Endothelial cell (in vitro differentiated cells): ENCODE measurements at places on chromosomes 6 and 20. TPM values are rescaled to one million over a fixed set of nuclear protein-coding genes. Genes with fewer than 3 reads are reported as not detected.

DNA sequence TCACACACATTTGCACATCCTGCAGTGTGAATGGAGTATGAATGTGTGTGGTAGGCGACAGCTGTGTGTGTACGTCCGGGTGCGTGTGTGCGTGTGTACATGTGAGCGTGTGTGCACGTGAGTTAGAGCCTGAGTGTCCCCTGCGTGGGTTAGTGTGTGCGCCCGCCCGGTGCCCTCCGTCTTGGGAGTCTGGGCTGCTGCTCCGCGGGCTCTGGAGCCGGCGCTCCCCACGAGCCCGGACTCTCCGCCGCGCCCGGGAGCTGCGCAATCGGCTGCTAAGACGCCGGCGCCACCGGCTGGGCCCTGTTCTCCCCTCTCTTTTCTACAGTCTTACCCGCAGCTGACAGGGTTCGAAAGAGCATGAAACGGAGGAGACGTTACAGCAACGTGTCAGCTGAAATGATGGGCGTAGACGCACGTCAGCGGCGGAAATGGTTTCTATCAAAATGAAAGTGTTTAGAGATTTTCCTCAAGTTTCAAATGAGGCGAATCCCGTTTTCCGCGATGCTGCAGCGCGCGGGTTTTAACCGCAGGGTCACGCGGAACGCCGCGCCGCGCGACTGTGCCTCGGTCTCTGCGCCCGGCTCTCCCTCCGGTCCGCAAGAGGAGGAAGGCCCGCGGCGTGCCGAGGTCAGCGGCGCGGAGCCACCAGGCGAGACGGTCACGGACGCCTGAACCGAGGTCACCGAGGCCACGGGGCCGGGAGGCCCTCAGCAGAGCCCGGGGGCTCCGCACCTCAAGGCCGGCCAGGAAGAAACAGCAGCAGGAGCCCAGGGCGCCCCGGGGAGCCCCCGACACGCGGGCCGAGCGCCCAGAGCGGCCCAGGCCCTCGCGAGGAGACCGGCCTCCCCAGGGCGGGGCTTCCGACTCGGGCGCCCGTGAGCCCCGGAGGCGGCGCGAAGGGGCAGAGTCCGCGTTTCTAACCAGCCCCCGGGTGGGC is 95.3 kb upstream of the BHLHE23 start:
- H3K4me1 ChIP-seq: no peaks in the 10 kb centered on the region
- no peak for DNase-seq
- peak overlapping the region; percentile 77 for H3K4me3 ChIP-seq
- H3K36me3 ChIP-seq: no peaks in the 10 kb centered on the region
- no peak overlapping the region for H3K27ac ChIP-seq

DNA sequence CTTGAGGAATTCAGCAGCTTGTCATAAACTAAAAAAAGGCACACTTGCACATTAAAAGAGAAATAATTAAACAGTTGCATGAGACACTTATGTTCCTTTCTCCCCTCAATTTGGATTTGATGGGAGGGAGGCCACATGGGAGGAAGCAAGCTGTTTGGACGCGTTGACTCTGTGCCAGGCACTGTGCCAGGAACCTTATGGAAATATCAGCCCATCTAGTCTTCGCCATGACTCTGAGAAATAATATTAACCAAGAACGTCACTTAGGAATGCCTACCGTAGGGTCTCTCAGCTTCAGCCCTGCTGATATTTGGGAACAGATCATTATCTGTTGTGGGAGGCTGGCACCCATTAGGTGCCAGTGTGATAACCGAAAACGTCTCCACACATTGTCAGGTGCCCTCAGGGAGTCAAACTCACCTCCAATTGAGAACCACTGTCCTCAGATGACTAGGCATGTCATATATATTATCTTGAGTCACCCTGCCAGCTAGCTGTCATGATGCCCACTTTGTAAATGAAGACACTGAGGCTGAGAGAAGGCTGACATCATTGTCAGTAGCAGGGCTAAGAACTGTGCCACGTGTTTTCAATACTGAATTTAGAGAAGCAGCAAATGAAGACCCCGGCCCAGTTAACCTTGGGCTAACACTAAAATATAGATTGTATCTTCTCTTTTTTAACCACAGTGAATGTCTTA is 36.1 kb downstream of the EYA2 start:
- H3K36me3 ChIP-seq: no peaks in the 10 kb centered on the region
- no peak for DNase-seq
- no peaks in the 10 kb centered on the region for H3K4me1 ChIP-seq
- no peaks in the 10 kb centered on the region for H3K27me3 ChIP-seq

DNA sequence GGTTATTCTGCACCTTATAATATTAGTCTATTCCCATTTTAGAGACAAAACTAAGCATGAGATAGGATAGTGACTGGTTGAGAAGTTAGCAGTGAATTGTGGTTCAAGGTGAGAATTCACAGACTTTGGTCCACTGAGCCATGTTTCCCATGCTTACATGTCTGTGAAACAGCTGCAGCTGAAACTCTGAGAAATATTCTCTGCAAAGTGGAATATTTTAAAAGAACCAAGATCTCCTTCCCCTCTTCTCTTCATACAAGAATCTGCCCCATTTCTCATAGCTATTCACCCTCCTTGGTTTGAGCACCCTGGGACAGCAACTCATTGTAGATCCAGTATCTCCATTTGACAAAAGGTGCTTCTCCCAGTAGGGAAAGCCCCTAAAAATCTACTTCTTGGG is 70.2 kb upstream of the TMEM170B start:
- no peaks in the 10 kb centered on the region for H3K36me3 ChIP-seq
- H3K27ac ChIP-seq: no peak overlapping the region
- H3K4me1 ChIP-seq: no peaks in the 10 kb centered on the region
- no peak overlapping the region for H3K4me3 ChIP-seq

GRCh38 chr20:57434390-57434700 is 43.1 kb downstream of the RBM38 start:
- H3K36me3 ChIP-seq: no peaks in the 10 kb centered on the region
- H3K4me3 ChIP-seq: no peak overlapping the region
- no peak for DNase-seq
- H3K27me3 ChIP-seq: no peaks in the 10 kb centered on the region
- H3K27ac ChIP-seq: no peak overlapping the region
- no peaks in the 10 kb centered on the region for H3K4me1 ChIP-seq

- H3K4me3 ChIP-seq: no peak overlapping the region
- peaks cover 2% of the 10 kb centered on the region for H3K27me3 ChIP-seq
- DNase-seq: no peak
- peaks cover 10% of the 10 kb centered on the region for H3K4me1 ChIP-seq
Measured at GRCh38 chr20:62190639-62191411, 8.0 kb downstream of the MTG2 start.

DNA sequence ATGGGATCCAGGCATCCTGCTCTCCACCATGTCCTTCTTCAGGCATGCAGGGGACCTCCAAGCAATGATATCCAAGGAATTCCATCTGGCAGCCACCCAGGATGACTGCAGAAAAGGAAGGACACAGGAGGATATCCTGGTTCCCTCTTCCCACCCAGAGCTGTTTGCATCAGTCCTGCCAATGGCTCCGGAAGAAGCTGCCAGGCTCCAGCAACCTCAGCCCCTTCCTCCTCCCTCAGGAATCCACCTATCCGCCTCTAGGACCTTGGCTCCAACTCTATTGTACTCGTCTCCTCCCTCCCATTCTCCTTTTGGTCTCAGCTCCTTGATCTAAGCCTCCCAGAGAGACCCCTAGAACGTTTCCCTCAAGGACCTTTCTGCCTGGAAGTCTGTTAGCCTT is 733 bp upstream of the PSORS1C2 start:
- peak overlapping the region; percentile 37 for H3K4me3 ChIP-seq
- peaks cover 25% of the 10 kb centered on the region for H3K4me1 ChIP-seq
- H3K27me3 ChIP-seq: peaks cover 4% of the 10 kb centered on the region
- H3K36me3 ChIP-seq: peaks cover 7% of the 10 kb centered on the region
- DNase-seq: peak; percentile 38
- peak overlapping the region; percentile 94 for H3K27ac ChIP-seq

DNA sequence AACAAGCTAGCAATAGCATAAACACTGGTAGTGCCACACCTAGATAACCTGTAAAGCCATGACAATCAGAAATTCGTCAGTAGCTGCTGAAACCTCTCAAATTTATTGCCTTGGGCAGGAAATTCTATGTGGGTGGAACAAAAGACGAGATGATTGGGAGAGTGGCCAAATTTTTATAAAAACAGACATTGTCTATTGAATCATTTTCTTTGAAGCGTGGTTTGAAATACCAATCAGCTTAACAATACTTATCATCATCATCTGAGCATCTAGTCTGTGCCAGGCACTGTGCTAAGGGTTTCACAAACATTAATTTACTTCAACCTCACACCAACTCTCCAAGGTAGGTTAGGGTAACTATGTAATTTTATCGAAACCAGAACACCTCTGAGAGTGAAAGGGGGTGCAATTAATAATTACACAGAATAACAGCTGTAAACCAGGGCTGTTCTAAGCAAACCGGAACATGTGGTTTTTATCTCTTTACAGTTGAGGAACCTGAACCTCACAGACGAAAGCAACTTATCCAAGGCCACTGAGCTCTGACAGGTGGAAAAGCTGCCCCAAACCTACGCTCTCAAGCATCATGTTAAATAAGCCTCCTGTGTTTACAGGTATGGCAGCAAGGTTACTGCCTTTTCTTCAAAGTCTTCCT is 43.4 kb downstream of the NHSL1 start:
- peaks cover 4% of the 10 kb centered on the region for H3K27me3 ChIP-seq
- no peak for DNase-seq
- peaks cover 20% of the 10 kb centered on the region for H3K36me3 ChIP-seq
- no peak overlapping the region for H3K27ac ChIP-seq
- H3K4me1 ChIP-seq: peaks cover 7% of the 10 kb centered on the region

DNA sequence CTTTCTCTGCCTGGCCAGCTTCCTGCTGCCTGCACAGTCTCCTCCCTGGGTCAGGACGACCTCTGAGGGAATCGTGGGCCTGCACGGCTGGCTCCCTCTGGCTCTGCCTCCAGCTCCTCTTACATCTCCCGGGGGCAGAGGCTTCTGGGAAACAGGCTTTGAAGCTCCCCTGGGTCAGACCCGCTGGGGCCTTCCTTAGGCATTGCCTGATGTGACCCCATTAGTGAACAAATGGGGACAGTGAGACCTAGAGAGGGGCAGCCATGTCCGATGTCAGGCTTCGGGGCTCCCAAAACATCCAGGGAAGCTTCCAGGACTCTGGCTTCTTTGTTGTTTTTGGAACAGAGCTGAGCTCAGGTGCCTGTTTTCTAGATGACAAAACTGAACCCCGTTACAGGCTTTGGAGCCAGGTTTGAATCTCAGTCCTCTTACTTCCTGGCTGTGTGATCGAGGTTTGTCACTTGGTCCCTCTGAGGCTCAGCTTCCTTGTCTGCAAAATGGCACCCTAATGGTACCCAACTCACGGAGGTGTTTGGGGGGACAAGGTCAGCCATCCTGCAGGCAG is 94.3 kb downstream of the CEBPB start:
- no peak for DNase-seq
- H3K36me3 ChIP-seq: no peaks in the 10 kb centered on the region
- H3K4me1 ChIP-seq: no peaks in the 10 kb centered on the region
- no peak overlapping the region for H3K27ac ChIP-seq
- no peak overlapping the region for H3K4me3 ChIP-seq

DNA sequence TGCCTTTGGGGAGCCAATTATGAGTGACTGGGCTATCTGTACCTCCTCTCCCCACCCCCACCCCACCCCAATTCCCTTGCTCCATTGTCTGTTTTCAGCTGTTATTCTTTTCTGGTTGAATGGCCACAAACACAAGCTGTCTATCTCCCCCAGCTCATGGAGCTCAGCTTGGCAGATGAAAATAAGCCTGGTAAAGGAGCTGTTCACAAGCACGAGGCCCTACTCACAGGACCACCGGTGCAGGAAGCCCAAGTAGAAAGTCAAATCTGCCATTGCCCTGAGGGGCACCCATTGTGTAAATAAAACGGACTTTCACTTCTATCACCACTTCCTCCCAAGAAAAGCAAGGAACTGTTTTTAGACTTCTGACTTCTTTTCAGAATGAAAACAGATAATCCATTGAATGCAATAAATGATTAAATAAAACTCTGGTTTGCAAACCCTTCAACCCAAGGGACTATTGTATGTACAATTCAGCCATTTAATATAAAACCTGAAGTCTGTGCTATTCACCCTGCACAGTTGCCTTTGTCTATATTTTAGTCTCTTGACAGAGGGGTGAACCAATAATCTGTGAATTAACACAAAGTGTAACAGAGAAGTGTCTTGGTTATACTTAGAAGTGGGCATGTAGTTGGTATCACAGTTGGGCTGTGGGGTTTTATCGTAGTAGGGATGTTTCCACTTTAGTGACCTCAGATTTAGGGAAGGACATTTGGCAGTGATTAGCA is 27.7 kb downstream of the RIPOR2 start:
- H3K36me3 ChIP-seq: no peaks in the 10 kb centered on the region
- DNase-seq: no peak
- peaks cover 20% of the 10 kb centered on the region for H3K4me1 ChIP-seq
- H3K27me3 ChIP-seq: peaks cover 21% of the 10 kb centered on the region

The IMPG1 gene
- not detected for total RNA-seq

The FAM209B gene
- total RNA-seq: 0.56 TPM

The SYNDIG1 gene
- total RNA-seq: 8.1 TPM

The FNDC11 gene
- total RNA-seq: 1.3 TPM
